ENCODE measurements at places on chromosomes 12 and 14.

DNA sequence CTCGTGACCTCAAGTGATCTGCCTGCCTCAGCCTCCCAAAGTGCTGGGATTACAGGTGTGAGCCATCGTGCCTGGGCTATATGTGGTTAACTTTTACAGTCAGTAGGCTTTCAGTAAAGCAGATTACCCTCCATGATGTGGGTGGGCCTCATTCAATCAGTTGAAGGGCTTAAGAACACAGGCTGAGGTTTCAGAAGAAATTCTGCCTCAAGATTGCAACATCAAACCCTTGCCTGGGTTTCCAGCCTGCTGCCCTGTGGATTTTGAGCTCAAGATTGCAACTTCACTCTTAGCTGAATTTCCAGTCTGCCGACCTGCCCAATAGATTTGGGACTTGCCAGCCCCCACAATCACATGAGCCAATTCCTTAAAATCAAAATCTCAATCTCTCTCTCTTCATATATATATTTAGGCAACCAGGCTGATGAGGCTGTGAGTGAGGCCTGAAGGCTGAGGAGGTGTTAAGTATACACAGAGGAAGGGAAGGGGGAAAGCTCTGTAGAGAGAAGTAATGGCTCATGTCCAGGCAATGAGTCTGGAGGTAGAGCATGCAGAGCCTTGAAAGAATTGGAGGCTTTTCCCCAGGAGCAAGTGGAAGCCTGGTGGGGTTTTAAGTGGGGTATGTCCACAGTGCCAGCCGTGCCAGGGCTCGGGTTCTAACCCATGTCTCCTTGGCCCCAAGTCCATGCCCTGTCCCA is 33.3 kb upstream of the ACTN1 start:
- DNase-seq, result no peak

- DNase-seq, result no peak
Observed at GRCh38 chr14:84825481-84826251, 704.3 kb upstream of the FLRT2 start.

DNA sequence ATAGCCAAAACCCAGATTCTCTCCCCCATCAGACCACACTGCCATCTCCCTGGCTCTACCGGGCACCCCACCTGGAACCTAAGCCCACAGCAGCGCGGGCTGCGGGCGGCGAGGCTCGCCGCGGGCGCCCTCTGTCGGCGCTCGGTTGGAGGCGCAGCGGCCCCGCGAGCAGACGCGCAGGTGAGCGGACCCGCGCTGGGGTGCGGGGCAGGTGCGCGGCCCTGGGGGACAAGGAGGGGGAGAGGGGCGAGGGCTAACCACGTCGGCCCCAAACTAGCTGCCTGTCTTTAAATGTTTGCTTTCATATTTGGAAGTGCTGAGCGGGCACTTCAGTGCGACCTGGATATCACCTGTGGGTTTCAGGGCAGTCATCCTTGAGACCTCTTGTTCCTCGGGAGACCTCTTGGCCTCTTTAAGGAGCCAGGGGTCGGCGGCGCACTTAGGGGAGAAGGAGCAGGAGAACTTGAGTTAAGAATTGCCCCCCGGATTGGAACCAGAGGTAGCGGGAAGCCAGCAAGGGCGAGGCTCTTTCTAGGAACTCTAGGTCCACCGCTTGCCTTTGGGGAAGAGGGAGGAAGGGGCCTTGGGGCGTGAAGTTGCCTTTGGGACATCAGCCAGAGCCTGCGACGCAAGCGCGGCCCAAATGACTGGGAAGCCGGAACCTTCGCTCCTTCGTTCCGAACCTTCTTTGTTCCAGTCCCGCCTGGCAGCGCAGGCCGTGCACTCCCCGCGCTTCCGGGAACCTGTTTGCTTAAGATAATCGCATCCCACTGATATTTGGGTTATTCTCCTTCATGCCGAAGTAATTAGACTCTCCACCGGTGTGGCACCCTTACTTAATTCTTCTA is 78.7 kb downstream of the NEDD1 start:
- peak; percentile 3 for DNase-seq

GRCh38 chr14:95663226-95663797 is 22.9 kb upstream of the TCL1B start:
- DNase-seq, result no peak

DNA sequence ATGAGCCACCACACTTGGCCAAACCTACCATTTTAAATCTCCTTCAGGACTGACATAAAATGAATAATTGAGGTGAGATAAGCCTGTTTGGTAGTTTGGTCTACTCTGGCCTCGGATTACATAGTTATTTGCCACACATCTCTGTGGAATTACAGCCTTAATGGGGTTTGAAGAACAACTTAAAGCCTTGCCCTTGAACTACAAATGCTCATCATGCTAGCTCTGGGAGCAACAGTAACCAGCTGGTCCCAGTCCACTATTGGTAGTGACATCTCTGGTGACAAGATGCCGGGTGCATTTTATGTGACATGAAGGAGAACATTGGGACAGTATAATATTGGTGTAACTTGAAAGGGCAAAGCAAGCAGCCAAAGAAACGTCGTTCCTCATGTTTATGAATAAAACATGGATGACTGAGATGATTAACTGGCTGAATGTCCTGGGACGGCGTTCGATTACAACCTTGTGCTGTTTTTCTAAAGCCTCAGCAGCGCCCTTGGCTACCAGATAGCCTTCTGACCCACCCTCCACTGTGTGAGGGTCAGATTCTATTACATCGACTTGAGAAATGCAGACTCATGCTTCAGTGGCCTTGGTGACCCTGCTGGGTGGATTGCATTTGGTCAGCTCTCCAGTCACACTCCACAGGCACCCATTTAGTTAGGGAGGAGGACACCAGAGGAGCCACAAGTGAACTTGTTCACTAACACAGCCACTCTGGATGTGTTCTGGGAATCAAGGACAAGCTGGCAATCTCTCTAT is 41.5 kb downstream of the BEST3 start:
- no peak for DNase-seq

GRCh38 chr14:68247274-68247673 is 427.7 kb downstream of the RAD51B start:
- no peak for DNase-seq

- DNase-seq, result no peak
Observed at GRCh38 chr14:52703225-52703624, 3.8 kb upstream of the PSMC6 start.

GRCh38 chr12:119781804-119782203 is 95.3 kb downstream of the CIT start:
- no peak for DNase-seq

DNA sequence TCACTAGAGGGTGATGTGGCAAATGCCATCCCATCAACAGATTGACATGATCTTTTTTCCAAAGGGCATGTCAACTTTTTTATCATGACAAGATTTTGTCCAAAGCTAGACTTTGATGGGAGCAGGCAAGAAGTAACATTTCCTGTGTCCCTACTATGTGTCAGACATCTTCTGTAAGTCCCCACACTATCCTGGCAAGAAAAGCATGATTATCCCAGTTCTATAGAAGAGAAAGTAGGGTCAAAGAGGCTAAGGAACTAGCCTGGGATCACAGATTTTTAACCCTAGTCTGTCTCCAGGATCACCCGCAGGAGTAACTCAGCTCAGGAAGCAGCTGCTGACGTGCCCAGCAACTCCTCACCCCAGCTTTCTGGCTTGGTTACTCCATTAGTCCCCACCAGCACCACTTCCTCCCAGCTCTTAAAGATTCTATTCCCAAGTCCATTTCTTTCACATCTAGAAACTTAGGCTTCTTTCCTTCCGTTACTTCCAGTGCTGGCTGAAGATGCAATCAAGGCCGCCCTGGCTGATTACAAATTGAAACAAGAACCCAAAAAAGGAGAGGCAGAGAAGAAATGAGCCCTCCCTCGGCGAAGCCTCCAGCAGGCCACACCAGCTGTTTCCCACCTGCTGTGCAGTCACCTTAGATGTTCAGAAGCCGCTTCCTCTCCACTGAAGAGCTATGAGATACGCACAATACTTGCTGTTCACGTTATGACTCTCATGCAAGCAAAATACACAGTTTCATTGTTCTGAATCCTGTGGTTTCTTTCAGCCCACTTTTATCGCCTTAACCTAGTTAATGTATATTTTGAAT is 6.2 kb downstream of the ISCU start:
- DNase-seq, result no peak

GRCh38 chr14:76326918-76327689 is 48.8 kb upstream of the ESRRB start:
- DNase-seq, result no peak

DNA sequence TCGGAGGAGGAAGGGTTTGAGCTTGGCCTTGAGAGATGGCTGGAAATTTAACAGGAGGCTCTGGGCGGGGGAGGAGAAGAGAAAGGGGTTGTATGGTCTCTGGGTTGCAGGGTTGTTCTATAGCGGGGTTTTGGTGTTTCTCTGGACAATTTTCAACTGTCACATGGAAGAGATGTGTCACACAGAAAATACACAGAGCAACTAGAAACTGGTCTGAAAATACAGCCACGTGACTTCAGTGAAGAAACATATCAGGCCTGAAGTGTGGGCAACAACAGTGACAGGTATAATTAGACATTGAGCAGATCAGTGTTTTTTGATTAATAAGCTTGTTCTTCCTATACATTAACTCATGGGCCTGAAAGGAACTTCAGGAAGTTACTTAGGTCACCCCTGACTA is 205.3 kb upstream of the HMGA2 start:
- no peak for DNase-seq

DNA sequence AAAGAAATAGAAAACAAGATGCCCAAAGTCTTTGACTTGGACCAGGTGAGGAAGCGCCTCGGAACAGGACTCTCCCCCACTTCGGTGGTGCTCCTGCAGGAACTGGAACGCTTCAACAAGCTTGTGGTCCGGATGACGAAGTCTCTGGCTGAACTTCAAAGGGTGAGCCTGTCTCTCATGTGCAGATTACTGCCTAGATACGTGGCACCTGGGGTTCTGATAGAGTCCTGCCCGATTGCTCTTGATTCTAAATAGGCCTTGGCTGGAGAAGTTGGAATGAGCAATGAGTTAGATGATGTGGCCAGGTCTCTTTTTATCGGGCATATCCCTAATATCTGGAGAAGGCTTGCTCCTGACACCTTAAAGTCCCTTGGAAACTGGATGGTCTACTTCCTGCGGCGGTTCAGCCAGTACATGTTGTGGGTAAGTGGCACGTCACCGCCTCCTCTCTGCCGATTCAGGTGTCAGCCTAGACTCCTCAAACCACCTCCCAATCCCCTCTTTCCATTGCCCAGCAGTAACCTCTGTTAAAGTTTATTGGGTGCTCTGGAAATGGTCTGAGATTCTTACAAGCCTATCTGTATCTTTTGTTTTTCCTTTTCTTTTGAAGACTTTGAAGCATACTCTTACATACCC is 40.8 kb downstream of the CCDC92 start:
- DNase-seq, result no peak

GRCh38 chr12:98736352-98737321 is 91.5 kb downstream of the APAF1 start:
- no peak for DNase-seq

DNA sequence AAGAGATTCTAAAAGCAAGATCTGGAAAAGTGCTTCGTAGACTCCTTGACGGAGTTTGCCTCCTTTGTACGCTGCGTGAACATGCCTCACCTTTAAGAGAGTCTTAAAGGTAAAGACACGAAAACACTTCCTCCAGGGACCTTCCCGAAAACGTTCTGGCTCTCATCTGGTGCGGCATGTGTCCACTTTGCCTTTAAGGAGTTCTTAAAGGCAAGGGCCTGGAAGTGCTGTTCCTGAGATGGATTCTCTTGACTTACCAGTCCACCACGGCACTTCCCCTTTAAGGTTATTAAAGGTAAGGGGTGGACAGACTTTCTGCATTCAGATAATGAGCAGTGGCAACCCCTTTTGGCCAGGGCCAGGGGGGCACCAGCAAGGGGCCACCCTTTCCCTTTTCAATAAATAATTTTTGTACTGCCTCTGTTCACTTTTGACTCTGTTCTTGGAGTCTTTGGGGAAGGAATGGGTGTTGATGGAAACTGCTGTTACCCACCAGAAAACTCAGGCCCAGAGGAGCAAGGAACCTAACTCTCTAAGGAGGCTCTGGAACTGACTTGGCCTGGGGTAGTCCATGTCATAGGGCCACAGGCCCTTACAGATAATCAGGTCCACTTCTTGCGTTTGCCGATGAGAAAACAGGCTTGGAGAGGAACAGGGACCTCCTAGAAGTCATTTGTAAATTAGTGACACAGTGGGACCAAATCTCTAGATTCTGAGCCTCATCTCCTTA is 4.4 kb downstream of the REM2 start:
- DNase-seq, result no peak

DNA sequence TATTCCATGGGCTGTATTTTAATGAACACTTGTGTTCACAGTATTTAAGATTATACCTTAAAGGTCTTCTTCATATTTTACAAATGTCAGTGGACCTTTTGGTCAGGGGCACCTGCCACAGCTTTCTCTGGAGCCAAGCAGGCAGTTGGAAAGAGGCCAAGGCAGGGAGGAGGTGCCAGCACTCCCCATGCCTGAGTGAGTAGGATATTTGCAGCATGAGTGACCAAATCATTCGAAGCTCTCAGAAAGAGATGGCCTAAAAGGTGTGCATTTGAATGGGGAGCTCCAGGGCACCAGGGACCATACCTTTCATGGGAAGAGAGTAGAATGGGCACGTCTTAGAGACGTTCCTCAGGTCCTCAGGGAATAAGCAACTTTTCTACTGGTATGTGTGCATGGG is 121.6 kb downstream of the GPR135 start:
- no peak for DNase-seq
